Hypothalamus (tissue), 51 donors: ENCODE measurements at places on chromosomes 4 and X.

- no peak for DNase-seq
Observed at GRCh38 chr4:138887741-138888140, 127.8 kb upstream of the NOCT start.

GRCh38 chrX:97682991-97683840 is 799.5 kb downstream of the RPA4 start:
- no peak for DNase-seq

DNA sequence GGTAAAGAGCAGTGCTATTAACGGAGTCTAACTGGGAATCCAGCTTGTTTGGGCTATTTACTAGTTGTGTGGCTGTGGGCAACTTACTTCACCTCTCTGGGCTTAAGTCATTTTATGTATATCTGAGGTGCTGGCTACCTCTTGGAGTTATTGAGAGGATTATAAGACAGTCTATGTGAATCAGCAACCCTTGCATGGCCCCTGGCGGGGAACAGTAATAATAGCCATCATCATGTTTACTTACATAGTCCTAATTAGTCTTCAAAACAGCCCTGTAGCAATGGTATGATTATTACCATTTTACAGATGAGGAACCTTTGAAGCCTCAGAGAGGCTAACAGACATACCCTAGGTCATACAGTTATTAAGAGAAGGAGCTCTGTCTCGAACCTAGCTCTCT is 1.5 kb downstream of the HPRT1 start:
- no peak for DNase-seq

DNA sequence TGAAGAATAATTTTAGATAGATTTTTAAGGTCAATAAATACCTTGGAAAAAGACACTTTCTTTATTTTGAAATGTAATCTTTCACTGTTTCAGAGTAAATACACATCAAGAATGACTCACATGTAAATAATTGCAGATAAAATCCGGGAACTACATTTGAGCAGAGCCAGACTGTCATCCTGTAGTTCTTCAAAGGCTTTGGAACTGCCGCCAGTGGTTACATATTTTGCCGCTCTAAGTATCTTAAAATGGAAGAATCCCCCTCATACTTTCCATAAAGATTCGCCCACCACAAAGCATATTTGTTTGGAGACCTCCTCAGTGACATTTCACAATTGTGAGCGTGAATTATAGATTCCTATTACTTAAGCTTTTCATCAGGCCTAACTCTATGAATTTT is 607.8 kb upstream of the ZFP42 start:
- DNase-seq: no peak

DNA sequence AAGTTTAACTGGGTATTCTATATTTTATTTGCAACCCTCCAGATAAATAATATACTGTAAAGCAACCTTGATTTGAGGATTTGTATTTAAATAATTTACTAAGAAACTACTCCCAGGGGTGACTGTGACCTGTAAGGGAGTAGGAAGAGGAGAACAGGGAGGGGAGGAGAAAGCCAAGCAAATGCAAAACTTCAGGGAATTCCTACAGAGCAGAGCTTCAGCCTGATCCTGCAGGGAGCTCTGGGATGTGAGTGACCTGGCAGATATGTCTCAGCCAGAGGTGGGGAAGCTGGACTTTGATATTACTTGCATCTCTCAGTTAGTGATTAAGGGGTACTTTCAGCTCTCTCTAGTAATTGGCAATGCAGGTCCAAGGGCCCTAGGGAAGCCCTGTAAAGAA is 302.0 kb downstream of the FRMPD4 start:
- no peak for DNase-seq

DNA sequence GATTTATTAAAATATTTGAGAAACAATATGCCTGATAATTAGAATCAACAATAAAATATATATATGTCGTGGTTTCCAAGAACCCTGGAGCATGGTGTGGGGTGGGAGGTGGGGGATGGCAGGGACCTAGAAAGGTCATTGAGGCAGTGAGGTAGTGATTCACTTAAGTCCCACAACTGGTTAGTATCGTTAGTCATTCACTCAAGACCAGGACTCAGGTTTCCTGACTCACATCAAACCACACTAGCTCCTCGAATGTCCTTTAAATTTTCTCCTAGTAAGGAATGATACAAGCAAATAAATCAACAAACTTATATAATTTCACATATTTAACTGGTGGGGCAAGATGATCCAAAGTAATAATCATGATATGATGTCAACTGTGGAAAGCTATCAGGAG is 158.8 kb upstream of the AADAT start:
- DNase-seq: no peak

DNA sequence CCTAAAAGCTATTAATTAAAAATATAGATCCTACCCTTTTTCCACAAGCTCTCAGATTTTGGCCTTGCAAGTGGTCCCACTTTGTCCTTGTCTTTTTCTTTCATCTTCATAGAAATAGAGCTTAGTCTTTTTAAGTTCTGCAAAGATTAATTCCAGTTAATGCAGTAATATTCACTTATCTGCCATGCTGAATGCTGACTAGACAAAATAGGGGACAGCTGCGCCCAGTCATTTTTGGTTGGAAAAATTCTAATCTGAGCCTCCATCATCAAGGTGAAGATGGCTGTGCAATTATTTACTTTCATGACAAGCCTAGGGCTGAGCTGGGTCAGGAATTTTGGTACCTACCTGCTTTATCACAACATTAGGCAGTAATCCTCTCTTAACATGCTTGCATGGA is 241.3 kb upstream of the CXorf66 start:
- DNase-seq: no peak

GRCh38 chr4:151198748-151199147 is 78.2 kb upstream of the PRSS48 start:
- DNase-seq: no peak

- no peak for DNase-seq
Observed at GRCh38 chr4:141768954-141769353, 132.6 kb downstream of the IL15 start.

DNA sequence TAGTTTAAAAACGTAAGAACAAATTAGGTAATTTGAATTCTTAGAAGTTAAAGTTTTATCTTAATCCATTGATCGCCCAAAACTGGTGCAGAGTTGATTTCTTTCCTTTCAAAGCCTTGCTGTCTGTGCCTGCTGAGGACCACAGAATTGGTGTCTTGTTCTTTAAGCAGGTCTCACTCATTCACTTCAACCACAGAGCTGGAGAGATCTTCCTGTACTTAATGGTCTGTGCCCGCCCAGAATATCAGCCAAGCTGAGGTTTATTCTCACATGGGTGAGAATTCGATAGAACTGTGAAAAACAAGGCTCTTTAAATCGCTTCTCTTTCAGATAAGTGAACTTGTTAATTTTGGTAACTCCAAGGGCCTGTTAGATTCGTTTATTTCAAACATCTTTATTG is 31.6 kb downstream of the DCUN1D4 start:
- DNase-seq: no peak

DNA sequence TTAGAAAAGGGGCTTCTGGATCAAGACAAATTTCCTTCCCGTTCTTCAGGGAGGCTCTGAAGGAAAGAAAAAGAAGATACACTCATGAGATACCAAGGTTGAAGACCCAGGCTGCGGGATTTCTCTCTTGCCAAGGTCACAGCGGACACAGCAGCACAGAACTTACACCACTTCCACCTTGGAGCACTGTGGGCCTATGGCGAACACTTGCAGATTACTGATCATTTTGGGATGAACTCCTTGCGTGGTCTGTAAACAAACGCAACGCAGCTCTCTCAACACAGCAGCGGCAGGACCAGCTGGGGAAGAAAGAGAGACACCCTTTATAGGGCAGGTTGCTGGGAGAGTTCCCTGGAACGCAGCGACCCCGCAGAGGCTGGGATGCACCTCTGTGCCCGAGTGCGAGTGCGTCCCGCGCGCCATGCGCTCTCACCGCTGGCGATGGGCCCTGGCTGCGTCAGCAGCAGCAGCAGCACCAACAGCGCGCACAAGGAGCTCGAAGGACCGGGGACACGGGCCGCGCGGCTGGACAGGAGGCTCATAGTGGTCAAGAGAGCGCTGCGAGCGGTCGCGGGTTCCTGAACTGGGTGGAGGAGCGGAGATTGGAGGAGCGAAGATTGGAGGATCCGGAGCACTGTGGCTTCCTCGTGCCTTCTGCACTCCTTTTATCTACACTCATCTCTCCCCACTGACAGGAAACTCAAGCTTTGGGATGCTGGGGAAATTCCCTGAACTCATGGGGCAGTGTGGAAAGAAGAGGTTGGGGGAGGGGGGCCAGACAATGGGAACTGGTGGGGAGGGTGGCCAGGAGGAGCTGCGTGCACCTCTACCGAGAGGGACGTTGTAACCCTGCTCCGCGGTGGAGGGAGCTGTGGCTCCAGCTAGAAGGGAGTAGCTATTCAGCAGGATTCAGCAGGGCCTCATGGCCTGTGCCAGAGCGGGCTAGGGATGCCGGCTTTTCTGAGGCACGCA is at the start of gene CXCL5:
TSS of gene CXCL5 (minus strand) at position 638 of the 972 bp plus-strand sequence. CDS start at position 542, 96 bp downstream.
- DNase-seq: no peak

GRCh38 chr4:63618883-63619718 is 790.1 kb downstream of the TECRL start:
- no peak for DNase-seq

DNA sequence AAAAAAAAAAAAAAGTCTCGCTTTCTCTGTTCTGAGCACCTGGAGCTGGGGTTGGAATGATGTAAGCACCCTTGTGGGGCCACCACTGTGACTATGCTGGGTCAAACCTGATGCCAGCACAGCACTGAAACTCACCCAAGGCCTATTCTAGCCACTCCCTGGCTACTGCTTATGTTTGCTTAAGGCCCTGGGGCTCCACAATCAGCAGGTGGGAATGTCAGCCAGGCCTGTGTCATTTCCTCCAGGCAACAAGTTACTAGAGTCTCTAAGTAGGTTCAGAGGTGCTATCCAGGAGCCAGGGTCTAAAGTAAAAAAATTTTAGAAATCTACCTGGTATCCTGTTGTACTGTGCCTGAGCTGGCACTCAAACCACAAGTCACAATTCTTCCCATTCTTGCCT is 1306.8 kb downstream of the STIM2 start:
- no peak for DNase-seq

- DNase-seq: no peak
Observed at GRCh38 chr4:38785901-38786402, 3.2 kb upstream of the TLR10 start.

DNA sequence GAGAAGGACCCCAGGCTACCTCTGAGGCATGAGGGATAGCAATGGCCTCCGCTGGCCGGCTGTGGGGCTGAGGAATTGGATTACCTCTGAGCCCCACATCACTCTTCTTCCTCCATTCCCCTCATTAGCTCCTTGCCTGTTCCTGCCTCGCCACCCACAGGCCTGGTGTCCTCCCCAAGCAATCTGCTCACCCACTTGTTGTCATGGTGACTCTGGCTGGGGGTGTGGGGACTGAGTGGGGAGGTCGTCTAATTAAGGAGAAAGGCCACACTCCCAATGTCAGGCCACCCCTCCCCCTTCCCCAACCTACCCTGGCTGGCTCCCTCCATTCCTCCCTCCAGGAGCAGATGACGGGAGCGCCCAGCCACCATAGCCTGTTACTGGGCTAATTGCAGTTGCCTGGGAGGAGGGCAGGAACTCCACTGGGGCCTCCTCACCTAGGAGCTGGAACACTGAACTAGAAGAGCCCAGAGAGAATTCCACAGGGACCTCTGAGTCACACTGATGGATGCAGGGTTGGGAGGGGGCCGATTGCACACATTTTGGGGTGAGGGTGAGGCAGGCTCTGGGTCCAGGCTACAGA is 20.7 kb downstream of the NALF2 start:
- no peak for DNase-seq

- DNase-seq: no peak
Observed at GRCh38 chrX:84611843-84612636, 109.8 kb upstream of the HDX start.

DNA sequence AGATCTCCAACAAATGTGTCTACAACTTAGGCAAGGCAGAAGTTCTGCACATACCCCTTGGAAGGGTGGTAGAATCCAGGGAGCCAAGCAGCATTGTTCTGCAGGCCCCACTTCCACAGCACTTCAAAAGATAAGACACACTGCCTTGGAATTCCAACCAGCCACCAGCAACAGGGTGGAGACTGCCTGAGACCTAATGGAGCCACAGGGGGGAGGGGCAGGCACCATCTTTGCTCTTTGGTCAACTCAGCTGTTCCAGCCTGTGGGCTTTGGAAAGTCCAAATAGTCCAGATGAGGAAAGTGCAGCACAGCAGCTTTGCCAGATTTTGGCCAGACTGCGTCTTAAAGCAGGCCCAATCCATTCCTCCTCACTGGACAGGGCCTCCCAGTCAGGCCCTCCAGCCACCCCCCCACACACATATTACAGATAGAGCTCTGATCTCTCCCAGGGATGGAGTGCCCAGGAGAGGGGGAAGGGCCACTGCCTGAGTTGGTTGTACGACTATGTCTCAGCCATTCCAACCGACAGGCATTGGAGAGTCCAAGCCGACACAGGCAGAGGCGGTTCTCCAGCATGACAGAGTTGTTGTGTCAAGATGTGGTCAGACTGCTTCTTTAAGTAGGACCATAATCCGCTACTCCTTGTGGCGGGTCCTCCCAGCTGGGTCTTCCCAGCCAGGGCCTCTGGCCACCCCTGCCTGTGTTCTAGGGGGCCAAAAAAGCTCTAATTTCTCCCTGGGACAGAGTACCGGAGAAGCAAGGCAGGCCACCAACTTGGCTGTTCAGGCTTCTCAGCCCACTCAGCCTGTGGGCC is 42.5 kb upstream of the ANTXR2 start:
- DNase-seq: no peak

DNA sequence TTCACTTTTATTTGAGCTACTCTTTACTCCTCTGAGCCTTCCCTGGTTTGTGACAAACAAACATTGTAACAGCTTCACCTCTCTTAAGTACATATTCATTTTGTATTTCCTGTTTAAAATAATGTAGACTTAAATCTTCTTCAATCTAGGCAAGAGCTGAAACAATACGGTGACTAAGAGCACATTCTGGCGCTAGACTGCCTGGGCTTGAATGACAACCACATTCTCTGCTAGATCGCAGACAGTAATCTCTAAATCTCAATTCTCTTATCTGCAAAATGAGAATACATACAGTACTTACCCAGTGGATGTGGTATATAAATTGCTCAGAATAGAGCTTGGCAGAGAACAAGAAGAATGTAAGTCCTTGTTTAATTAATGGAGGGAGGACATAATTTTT is 144.8 kb downstream of the ARAP2 start:
- no peak for DNase-seq

DNA sequence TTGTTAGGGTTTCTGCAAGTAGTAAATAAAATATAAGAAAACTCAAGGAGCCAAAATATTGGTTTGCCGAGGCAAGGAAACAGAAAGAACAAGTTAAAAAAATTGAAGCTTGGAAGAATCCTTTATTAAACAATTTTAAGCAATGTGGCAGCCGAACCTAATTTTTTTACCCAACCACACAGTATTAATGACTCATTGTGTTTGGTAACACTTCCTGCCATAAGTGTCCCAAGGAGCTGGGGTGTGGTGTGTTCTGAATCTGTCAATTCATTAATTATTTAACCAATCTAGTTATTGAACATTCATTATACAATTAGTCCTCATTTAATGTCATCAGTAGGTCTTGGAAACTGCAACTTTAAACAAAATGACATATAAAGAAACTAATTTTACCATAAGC is 19.3 kb upstream of the CPE start:
- DNase-seq: no peak

GRCh38 chr4:37663552-37663951 is 22.6 kb downstream of the RELL1 start:
- no peak for DNase-seq
